ENCODE measurements at places on chromosomes 12 and 14.

DNA sequence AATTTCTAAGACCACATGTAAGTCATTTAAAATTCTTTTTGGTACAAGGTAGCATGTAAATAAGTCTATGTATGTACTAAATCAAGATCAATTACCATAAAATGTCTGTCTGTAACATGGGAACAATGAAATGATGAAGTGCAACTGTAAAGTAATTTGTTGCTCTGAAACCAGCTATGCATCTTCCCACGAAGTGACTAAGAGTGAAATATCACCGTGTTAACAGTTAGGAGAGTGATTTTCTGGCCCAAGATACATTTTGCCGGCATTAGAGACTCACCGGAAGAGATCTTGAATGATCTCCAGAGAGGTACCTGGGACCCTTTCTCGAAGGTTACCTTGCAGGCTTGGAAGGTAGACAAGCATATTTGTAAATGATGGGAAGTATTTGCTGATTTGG is 105.8 kb downstream of the SAMD4A start:
- DNase-seq, result no peak

- DNase-seq, result no peak
These were observed 99.8 kb downstream of the DAD1 start for GRCh38 chr14:22489244-22489545.

- no peak for DNase-seq
These were observed 4.3 kb upstream of the KRT72 start for GRCh38 chr12:52605542-52605941.

DNA sequence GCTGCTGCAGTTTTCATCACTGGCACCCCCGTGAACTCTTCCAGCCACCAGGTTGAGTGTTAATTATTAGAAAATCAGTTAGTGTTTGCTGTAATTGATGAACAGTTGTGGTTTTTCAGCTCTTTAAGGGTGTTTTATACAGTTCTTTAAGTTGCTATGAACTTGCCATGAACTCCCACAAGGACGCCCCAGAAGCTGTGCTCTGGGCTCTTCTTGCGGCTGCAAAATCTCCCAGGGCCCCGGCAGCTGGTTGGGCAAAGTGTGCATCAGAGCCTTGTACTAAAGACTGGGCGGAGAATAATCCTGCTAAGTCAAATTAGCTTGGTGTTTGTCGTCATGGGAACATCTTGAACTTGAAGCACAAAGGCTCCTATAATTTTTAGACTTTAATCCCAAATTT is 82.2 kb downstream of the EML1 start:
- peak; percentile 24 for DNase-seq

- DNase-seq, result no peak
These were observed 252.4 kb upstream of the TBX3 start for GRCh38 chr12:114936148-114937079.

- no peak for DNase-seq
These were observed 3.9 kb downstream of the GZMH start for GRCh38 chr14:24605435-24606190.

DNA sequence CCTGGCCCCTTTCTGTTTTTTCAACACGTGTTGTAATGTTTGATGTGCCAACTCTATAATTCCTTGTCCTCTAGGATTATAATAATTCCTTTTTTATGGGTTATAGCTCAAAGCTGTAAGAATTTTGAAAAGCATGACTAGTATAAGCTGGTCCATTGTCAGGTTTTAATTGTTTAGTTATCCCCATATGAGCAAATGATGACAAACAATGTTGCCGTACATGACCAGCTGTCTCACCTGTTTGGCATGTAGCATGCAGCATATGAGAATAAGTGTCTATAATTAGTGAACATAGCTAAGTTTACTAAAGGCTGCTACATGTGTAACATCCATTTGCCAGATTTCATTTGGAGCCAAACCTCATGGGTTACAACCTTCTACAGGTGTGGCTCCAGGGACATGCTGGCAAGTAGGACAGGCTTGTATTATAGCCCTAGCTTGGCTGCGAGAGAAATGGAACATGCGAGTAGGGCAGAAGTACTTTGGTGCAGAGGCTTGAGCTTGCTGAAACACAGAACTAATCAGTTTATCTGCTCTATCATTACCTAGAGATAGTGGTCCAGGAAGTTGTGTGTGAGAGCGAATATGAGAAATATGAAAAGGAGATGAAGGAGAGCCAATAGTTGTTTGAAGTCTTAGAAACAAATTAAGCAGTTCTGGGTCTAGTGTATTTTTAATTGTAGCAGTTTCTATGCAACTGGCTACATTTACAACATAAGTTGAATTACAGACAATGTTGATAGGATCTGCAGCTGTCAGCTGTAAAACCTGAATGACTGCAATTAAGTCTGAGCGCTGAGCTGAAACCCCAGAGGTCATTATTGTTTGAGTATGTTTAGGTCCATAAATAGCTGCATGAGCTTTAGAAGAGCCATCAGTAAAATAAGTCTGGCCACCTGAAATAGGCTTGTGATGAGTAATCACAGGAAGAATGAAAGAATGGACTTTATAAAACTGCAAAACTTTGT is 22.6 kb upstream of the MAPKAPK5 start:
- peak; percentile 50 for DNase-seq

Measured in renal pelvis (tissue), 12 donors.